ENCODE measurements at places on chromosomes 3 and 15. TPM values are rescaled to one million over a fixed set of nuclear protein-coding genes. Genes with fewer than 3 reads are reported as not detected.

- DNase-seq = no peak
Measured at GRCh38 chr3:121985846-121986245, 36.2 kb downstream of the ILDR1 start.

DNA sequence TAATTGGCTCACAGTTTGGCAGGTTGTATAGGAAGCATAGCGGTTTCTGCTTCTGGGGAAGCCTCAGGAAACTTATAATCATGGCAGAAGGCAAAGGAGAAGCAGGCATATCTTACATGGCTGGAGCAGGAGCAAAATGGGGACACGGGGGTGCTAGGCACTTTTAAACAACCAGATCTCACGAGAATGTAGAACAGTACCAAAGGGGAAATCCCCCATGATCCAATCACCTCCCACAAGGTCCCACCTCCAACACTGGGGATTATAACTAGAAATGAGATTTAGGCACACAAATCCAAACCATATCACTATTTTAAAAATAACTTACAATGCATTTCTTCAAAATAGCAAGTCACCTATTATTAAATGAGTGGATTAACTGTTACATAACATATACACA lies 47.1 kb upstream of the ANKRD28 start:
- no peak for DNase-seq

DNA sequence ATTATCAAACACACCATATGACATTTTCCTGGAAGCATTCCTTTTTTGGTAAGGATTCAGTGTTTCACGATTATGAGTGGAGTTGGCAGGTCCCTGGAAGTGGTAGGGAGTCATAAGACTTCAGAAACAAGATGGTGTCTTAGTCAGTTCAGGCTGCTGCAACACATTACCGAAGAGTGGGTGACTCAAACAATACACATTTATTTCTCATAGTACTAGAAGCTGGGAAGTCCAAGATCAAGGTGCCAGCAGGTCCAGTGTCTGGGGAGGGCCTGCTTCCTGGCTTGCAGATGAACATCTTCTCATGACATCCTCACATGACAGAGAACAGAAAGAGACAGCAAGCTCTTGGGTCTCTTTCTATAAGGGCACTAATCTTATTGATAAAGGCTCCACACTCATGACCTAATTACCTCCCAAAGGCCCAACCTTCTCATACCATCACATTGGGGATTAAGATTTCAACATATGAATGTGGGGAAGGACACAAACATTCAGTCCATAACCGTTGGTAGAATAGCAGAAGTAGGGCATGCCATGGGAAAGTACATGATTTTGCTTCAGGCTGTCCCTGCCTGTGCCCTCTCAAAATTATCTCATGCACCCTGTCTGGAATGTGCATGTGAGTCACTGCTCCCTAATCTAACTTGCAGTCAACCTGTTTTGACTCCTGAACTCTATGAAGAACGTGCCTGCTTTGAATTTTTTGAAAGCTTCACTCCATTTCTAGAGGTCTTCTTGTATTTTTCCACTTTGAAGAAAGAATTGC lies 72.5 kb downstream of the GTPBP8 start:
- DNase-seq = no peak

GRCh38 chr3:148945116-148945515 lies 46.2 kb upstream of the GYG1 start:
- DNase-seq = no peak

DNA sequence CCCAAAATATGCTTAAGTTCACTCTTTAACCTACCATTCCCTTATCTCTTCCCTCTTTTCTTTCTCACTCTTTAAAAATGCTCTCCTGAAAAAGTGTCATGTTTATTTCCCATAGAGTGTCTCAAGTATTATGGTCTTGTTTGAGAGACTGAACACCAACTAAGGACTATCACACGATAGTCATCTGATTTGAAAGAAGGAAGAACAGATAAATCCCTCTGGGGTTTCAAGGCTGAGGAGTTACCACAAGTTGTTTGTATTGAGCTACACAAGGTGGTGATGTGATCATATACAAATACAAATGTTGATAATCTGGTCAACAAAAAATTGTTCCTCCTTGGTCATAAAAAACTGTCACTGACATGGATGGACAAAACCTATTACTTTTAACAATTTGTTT lies 13.8 kb downstream of the MEIS2 start:
- DNase-seq = no peak

DNA sequence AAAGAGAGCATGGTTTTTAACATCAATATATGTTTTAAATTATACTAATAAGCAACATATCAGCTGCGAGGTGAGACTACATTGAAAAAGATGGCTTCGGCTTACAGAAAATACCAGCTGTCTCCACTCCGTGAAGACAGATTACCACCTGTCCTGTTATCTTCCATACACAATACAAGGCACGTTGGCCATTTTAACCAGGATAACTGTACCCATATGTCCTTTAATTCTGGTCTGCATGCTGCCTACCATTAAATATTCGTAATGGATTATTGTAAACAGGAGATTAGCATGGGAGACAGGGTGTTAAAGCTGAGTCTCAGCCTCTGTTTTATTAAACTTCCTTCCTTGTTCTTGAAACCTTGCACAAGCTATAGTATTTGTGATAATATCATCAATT lies 855.5 kb downstream of the ROBO1 start:
- DNase-seq = no peak

GRCh38 chr3:10532939-10533736 lies 27.8 kb upstream of the ATP2B2 start:
- DNase-seq = no peak

DNA sequence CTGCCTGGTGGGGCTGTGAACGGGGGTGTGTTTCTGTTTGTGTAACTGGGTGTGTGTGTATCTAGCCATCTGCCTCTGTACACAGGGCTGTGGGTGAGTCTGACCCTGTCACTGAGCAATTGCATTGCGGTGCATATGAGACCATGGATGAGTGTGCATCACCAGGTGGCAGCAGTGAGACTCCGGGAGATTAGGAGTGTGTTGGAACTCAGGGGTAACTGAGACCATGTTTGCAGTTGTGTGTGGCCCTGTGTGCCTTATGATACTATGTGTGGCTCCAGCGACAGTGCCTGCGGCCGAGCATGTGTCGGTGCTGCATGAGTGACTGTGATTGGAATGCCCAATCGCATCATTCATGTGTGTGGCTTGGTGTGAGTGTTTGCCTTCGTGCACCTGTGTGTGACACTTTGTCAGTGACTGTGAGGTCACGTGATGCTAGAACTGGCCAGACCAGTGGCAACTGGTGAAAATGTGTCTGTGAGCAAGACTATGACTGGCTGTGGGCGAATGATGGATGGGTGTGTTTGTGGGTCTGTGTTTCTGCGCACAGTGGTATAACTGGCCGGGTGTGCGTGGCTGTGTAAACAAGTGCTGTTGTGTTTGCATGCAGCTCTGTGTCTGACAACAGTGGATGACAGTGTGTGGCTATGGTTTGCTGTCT lies 14.0 kb downstream of the VILL start:
- no peak for DNase-seq

DNA sequence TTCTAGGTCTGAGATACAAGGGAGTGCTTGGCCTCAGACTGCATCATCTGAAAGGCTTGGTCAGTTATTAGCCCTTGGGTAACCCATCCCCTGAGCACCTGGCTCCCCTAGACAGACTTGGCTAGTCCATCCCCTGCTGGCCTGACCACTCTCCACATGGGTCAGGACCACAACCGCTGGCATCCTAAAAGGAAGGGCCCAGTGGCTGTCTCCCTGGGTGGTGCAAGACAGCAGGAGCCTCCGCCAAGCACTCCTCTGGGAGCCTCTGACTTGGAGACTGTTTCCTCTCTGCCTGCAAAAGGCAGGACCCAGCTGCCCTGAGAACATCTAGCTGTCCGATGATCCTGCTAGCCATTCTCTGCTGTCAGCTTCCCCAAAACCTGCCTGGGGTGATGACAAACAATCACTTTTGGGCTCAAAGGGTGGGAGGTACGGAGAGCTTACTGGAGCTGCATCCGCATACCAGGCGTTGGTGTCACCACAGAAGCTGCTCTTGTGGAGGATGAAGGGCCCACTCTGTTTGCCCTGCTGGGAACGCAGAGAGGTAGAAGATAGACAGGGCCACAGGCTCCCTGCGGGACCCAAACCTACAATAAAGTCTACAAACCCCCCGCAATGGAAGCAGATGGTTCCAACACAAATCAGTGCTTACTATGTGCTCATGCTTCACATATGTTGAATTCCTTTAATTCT lies 108.0 kb upstream of the PRR20G start:
- DNase-seq = no peak

DNA sequence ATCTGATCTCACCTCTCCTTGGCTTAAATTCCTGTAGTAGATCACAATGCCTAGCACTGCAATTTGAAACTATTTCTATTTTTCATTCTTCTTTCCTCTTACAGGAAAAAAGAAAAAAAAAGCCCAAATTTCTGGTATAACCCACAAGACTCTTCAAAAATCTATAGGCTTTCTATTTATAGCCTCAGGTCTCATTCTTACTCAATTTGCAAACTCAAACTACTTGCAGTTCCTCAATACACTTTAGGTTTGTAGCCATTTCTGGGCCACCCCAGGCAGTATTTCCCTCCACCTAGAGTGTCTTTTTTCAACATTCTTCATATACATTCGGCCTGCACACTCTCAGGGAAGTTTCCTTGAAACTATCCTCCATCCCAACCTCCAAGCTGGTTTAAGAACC lies 169.0 kb downstream of the TBC1D5 start:
- no peak for DNase-seq

DNA sequence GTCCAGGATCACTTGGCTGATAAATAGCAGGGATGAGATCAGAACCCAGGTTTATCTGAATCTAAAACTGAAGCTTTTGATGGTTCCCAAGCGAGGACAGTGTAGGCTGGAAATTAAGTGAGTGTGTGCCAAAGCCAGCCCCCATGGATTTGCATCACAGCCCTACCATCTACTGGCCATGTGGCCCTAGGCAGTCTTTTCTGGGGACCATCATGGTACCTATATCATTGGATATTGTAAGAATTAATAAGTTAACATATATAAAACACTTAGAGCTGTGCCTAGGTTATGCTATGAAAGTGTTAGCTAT lies 32.8 kb upstream of the SSR3 start:
- no peak for DNase-seq

The TP63 gene
- total RNA-seq = 0.41 TPM

The PLCB2 gene
- total RNA-seq = 4.1 TPM

The HYKK gene
- 0.41 TPM for total RNA-seq

The FYCO1 gene
- total RNA-seq = 1.2 TPM

The FES gene
- total RNA-seq = 3.7 TPM

The RPLP1 gene
- 27.3 TPM for total RNA-seq
